AG04450 (cell line): ENCODE measurements at places on chromosomes 7 and 10.

GRCh38 chr10:24385776-24386175 is 176.8 kb downstream of the KIAA1217 start:
- no peak for DNase-seq

DNA sequence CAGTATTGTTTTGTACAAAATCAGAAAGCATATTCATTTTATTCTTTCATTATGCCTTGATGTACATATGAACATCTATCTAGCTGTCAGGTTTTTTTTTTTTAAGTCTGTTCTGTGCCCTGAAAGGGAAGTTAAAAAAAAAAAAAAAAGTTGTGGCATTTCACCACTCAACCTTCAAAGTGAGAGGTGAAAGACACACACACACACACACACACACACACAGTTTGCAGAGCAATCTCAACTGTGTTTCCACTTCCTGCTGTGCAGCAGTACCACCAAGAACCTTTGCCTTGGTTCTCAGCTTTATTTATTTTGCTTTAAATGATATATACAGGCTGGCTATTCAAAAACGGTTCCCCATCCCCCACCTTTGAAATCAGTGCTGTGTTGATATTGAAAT is 955.6 kb downstream of the GATA3 start:
- DNase-seq: no peak

DNA sequence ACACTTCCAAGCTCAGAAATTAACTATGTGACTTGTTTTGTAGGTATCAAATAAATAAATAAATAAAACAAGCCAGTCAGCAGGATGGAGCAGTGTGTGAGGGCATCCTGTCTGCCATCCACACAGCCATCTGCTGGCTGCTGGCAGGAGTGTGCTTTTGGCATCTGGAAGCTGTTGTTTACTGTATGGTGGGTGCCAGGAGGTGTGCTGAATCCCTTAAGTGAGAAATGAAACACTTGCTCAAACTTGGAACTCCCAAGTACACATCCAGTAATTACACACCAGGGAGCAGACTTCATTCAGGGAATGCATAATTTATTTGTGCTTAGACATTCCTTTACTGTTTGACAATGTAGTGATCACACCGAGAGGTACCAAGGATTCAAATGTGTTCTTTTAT is 16.9 kb upstream of the TAX1BP1 start:
- DNase-seq: no peak

- no peak for DNase-seq
Observed at GRCh38 chr7:79977481-79977880, 157.2 kb upstream of the GNAI1 start.

GRCh38 chr10:75651417-75651816 is 220.0 kb downstream of the LRMDA start:
- no peak for DNase-seq

DNA sequence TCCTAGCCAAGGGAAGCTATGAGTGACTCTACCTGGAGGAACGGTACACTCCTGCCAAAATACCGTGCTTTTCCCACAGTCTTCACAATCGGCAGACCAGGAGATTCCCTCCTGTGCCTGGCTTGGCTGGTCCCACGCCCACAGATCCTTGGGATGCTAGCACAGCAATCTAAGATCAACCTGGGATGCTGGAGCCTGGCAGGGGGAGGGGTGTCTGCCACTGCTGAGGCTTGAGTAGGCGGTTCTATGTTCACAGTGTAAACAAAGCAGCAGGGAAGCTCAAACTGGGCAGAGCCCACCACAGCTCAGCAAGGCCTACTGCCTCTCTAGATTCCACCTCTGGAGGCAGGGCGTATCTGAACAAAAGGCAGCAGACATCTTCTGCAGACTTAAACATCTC is 295.3 kb downstream of the ELMO1 start:
- DNase-seq: no peak

DNA sequence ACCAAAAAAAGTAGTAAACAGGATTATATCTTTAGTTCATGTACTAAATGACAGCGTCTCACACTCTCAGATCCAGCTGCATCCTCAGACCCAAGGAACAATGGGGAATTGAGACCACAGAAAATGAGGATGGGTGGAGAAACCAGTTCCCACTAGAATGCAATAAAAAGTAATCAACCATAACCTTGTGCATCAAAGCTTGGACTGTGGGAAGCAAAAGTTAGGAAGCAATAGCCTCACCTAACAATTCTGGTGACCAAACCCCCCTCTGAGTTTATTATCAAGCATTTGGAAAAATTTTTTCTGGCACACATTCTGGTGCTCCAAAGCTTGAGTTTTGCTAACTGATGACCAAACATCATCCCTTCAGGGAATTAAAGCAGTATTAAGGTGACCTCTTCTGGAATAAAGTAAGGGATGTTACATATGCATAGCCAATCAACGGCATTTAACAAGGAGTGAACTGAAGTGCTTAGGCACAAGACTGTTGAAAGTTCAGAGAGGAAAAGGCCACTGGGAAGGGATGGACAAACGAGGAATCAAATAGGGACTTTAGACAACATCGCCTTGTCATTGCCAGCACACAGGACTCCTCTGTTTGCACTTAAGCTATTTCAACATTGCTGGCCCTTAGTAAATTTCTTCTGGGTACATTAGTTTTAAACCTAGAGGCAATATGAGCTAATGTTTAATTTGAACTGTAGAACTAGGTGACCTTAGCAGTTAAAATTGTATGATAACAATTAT is 1.2 kb upstream of the MAT1A start:
- DNase-seq: no peak

DNA sequence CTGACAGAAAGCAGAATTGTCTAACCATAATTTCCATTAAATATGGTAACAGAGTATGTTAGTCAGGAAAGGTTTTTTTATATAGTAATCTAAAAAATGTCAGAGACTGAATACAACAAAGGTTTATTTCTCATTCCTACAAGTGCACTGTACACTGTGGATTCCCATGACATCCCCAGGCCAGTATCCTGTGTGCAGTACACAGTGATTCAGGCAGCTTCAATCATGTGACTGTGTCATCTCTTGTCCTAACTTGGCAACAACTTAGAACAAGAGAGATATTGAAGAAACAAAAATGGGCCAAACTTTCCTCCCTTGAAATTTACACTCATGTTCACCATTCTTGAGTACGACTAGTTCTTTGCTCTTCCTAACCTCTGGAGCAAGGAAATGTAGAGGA is 189.8 kb upstream of the SEMA3A start:
- no peak for DNase-seq
